ENCODE measurements at places on chromosomes 7 and 10.

GRCh38 chr7:138167222-138167621 lies 91.0 kb downstream of the AKR1D1 start:
- no peaks in the 10 kb centered on the region for H3K36me3 ChIP-seq
- H3K4me3 ChIP-seq = no peak overlapping the region
- H3K27me3 ChIP-seq = no peaks in the 10 kb centered on the region
- no peak for DNase-seq

DNA sequence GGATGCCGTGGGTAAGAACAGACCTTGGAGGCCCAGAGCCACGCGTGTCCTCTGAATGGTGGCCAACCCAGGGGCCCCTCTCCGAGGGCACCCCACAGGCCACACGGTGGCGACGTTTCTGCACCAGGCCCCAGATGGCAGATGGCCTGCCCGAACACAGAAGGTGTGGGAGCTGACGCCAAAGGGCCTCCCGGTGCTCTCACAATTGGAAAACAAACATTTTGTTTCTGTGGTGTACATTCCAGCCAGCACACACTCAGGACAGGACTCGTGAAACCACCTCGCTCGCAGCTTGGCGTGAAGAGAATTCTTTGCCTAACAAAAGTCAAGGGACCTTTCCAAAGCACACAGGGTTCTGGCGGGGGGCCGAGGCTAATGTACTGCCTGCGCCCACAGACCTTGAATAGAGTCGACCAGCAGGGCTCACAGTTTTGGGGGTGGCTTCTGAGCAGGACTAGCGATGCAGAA lies 112.1 kb downstream of the FAM53B start:
- peaks cover 92% of the 10 kb centered on the region for H3K4me1 ChIP-seq
- peaks cover 37% of the 10 kb centered on the region for H3K36me3 ChIP-seq
- DNase-seq = peak; percentile 37
- H3K27ac ChIP-seq = peak overlapping the region; percentile 97
- H3K27me3 ChIP-seq = no peaks in the 10 kb centered on the region

DNA sequence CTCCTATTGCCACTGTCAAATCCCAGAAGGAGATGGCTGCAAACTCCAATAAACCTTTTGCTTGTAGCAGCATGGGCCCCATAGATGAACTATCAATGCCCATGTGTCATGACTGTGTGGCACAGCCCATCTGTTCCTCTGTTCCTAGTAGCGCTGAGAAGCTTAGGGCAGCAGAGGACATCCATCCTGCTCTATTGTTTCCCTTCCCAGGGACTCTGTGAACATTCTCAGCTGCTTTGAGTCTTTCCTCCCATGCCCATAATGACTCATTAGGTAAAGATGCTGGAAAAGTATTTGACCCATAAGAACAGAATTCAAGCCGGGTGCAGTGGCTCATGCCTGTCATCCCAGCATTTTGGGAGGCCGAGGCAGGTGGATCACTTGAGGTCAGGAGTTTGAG lies 28.3 kb downstream of the STMP1 start:
- H3K4me1 ChIP-seq = no peaks in the 10 kb centered on the region
- H3K4me3 ChIP-seq = no peak overlapping the region
- no peak for DNase-seq
- no peaks in the 10 kb centered on the region for H3K36me3 ChIP-seq

GRCh38 chr10:70085975-70086613 lies 33.4 kb downstream of the MACROH2A2 start:
- H3K27me3 ChIP-seq = no peaks in the 10 kb centered on the region
- H3K27ac ChIP-seq = no peak overlapping the region
- H3K4me3 ChIP-seq = no peak overlapping the region
- no peak for DNase-seq
- no peaks in the 10 kb centered on the region for H3K36me3 ChIP-seq

- no peak for DNase-seq
- H3K36me3 ChIP-seq = no peaks in the 10 kb centered on the region
- H3K4me1 ChIP-seq = peaks cover 11% of the 10 kb centered on the region
Measured at GRCh38 chr10:102802920-102803534, 34.2 kb downstream of the CYP17A1 start.

GRCh38 chr10:102394801-102395399 lies 605 bp upstream of the NFKB2 start:
- DNase-seq = no peak
- peaks cover 28% of the 10 kb centered on the region for H3K36me3 ChIP-seq
- peak overlapping the region; percentile 100 for H3K4me3 ChIP-seq
- H3K4me1 ChIP-seq = peaks cover 40% of the 10 kb centered on the region
- H3K27me3 ChIP-seq = no peaks in the 10 kb centered on the region
- peak overlapping the region; percentile 98 for H3K27ac ChIP-seq

GRCh38 chr7:127950233-127950935 lies 80.9 kb downstream of the LRRC4 start:
- no peaks in the 10 kb centered on the region for H3K4me1 ChIP-seq
- no peak overlapping the region for H3K27ac ChIP-seq
- H3K4me3 ChIP-seq = no peak overlapping the region
- DNase-seq = no peak

GRCh38 chr7:55026086-55026790 lies 7.4 kb downstream of the EGFR start:
- no peaks in the 10 kb centered on the region for H3K36me3 ChIP-seq
- H3K27ac ChIP-seq = no peak overlapping the region
- DNase-seq = no peak
- H3K27me3 ChIP-seq = no peaks in the 10 kb centered on the region

- no peaks in the 10 kb centered on the region for H3K27me3 ChIP-seq
- H3K27ac ChIP-seq = no peak overlapping the region
- no peak overlapping the region for H3K4me3 ChIP-seq
- H3K4me1 ChIP-seq = no peaks in the 10 kb centered on the region
Measured at GRCh38 chr10:49040601-49041000, 74.7 kb downstream of the VSTM4 start.

DNA sequence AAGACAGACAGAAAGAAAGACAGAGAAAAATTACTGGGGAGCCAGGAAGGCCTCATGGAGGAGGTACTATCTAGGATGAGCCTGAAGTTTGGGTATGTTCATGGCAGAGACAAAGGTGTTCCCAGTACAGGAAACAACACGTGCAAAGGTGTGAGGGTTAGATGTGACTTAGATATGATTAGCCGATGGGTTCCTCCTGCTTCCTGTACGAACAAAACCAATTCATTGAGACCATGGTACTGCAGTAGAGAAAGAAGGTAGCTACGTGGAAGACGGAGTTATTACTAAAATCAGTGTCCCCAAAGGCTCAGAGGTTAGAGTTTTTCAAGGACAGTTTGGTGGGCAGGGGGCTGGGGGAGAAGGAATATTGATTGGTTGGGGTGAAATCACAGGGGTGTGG lies 55.2 kb upstream of the CHST3 start:
- H3K27ac ChIP-seq = peak overlapping the region; percentile 17
- H3K4me1 ChIP-seq = peaks cover 17% of the 10 kb centered on the region
- no peaks in the 10 kb centered on the region for H3K27me3 ChIP-seq
- H3K4me3 ChIP-seq = no peak overlapping the region
- no peak for DNase-seq
- H3K36me3 ChIP-seq = no peaks in the 10 kb centered on the region

- no peak overlapping the region for H3K27ac ChIP-seq
- no peaks in the 10 kb centered on the region for H3K4me1 ChIP-seq
- H3K36me3 ChIP-seq = no peaks in the 10 kb centered on the region
Measured at GRCh38 chr10:3734111-3734510, 50.9 kb downstream of the KLF6 start.

Measured in B cell (primary cell).